ENCODE measurements at places on chromosomes 5 and 9.

DNA sequence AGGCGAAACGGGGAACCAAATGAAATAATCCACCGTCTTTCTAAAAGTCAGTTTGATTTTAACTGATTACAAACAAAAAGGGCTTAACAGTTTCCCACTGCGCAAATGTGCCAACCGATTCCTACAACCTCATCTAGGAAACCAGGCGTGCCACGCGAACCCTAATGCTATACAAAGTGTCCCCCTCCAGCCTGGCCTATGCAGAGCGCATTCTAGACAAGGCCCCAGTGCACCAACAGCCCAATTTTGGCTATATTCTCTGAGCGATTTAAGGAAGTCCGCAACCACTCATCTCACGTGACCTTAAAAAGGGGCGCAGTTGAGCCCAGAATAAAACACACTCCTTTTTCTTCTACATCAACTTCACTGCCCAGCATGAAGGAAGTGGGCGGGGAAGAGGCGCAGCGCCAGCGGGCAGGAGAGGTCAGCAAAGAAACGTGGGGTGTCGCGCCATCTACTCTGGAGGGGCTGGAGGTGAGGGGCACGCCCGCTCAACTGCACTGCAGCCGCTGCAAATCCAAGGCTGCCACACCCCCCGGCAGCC lies 779 bp downstream of the FAM13B start:
- no peak for DNase-seq

GRCh38 chr9:101362450-101362849 lies 22.4 kb downstream of the BAAT start:
- no peak for DNase-seq

DNA sequence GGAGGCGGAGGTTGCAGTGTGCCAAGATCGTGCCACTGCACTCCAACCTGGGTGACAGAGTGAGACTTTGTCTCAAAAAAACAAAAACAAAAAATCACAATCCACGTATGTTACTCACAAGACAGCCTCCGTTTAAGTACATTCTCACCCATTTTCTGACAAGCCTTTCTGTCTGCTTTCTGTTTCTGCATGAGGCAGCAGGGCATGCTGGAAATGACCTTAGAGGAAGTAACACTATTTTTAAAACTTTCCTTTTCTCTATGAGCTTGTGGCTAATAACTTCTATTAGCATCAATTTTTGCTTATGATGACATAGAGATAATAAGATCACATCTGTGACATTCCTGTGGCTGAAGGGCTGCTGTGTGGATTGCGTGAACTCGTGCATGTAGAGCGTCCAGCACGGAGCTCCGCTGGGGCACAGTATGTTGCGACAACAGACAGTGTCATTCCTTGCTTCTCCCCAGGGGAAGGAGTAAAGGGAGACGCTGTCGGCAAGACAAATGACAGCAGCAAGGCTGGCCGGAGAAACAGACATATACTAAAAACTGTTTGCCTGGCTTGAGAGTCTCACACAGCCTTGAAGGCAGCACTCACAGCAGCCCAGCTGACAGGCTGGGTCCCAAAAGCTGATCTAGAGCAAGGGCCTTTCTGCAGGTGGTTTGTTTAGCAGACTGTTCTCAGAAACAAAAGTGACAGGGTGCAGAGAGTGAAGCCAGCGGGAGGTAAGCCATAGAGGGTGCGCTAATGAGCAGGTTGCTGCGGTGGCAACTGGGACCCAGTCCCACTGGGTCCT lies 1.6 kb downstream of the BTNL3 start:
- no peak for DNase-seq

DNA sequence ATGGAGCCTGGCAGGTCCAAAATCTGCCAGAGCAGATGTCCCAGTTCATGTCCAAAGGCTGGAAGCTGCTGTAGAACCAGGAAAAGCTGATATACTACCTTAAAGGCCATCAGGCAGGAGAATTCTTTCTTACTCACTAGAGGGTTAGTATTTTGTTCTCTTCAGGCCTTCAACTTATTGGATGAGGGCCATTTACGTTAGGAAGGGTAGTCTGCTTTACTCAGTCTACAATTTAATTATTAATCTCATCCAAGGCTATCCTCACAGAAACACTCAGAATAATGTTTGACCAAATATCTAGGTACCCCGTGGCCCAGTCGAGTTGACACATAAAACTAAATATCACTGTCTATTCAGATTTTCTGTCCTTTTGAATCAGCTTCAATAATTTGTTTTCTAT lies 437.4 kb downstream of the TLE4 start:
- no peak for DNase-seq

DNA sequence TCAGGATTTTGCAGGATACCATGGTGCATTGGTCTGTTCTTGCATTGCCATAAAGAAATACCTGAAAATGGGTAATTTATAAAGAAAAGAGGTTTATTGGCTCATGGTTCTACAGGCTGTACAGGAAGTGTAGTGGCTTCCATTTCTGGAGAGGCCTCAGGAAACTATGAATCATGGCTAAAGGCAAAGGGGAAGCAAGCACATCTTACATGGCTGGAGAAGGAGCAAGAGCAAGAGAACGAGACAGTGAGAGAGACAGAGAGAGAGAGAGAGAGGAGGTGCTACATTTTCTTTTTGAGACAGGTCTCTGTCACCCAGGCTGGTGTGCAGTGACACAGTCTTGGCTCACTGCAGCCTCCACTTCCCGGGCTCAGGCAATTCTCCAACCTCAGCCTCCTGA lies 43.9 kb downstream of the P4HA2 start:
- DNase-seq: no peak
